ENCODE measurements at places on chromosomes 5 and 9.

DNA sequence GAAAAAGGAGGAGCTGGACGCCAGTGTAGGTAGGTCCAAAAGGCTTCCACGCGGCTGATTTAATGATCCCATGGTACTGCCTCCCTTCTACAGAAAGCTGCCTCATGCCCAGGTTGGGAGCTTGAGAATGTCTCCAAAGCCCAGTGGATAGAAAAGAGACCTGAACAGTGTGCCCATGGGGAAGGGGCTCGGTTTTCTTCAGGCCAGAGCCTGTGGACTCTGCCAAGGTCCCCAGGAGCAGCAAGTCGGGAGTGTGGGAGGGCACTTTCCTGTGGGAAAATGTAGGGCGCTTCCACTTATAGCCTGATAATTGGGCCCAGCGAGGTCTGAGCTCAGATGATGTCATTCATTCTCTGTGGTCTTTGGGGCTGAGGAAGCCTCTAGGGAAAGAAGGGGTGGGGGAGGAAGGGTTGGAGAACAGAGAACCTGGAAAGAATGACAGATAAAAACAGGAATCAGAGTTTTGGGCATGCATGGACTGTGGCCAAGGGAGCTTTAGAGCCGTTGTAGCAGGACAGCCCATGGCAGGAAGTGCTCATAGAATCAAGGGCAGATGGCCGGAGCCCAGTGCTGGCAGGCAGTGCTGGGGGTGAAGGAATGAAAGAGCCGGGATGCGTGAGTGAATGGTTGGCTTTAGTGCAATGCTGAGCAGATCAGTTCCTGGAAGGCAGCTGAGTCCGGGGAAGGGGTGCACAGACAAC lies 42.5 kb upstream of the SH3PXD2B start:
- no peak for DNase-seq

DNA sequence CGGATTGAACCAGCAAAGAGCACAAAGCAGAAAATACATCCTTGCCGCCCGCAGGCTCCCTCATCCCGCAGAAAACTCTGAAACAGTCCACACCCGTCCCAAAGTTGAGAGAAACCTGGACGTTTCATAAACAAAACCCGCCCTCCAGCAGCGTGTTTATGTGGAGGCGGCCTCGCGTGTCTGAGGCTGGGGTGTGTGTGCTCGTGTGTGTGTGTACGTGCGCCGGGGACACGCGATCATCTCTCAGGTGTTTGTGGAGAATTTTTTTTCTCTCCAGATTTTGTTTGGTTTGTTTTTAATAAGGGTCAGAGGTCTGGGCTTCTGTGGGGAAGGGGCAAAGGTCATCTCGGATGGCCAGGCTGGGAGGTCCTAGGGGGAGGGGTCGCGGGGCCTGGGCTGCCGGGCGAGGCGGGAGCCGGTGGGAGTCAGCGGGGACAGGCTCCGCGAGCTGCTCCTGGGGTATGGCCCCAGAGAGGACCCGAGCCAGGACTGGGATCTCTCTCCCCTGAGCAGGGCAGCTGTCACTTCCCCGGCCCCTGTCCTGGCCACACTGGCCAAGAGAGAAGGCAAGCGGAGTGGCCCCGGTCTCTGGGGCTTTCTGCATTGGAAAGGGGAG lies 206.4 kb downstream of the C9orf50 start:
- DNase-seq: no peak

DNA sequence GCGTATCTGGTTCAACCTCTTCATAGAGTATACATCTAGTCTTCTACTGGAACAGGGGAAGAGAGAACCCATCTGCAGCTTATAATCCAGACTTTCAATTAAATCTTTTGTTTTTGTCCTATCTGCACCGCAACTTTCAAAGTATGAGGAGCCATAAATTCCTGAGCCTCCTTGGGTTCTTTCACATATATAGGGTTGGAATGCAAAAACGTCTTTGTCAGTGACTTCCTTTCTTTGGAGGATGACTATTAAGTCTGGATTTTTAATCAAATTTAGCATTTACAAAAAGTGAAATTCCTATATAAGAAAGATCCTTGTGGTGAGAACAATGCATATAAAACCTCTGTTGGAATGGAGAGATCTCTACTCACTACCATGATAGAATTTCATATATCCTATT lies 370.8 kb downstream of the TMEM38B start:
- no peak for DNase-seq

DNA sequence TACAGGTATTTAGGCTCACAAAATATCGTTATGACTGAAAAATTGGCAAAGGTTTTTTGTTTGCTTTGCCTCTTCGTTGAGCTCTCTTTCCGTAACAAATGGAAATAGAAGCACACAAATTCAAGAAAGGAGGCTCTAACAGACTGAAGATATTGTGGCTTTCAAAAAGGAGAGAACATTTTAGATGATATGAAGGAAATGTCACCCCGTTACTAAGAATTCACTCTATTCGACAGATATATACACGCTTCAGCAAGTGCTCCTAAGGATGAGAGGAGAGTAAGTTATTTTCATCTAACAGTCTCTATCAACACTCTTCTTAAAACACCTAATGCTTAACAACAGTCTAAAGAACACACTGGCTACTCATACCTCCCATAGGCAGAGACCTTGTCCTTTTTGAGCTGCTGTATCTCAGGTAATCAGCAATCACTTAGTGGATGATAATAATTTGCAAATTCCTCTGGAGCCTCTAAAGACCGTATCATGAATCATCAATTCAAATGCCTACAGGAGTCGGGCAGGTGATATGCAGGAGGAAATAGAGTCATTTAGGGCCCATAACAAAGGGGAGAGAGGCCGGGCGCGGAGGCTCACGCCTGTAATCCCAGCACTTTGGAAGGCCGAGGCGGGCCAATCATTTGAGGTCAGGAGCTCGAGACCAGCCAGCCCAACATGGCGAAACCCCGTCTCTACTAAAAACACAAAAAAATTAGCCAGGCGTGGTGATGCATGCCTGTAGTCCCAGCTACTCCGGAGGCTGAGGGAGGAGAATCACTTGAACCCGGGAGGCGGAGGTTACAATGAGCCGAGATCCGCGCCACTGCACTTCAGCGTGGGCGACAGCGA lies 1.4 kb upstream of the HSDL2 start:
- DNase-seq: no peak

- DNase-seq: no peak
These were observed 47.4 kb upstream of the VLDLR start for GRCh38 chr9:2574203-2574602.

DNA sequence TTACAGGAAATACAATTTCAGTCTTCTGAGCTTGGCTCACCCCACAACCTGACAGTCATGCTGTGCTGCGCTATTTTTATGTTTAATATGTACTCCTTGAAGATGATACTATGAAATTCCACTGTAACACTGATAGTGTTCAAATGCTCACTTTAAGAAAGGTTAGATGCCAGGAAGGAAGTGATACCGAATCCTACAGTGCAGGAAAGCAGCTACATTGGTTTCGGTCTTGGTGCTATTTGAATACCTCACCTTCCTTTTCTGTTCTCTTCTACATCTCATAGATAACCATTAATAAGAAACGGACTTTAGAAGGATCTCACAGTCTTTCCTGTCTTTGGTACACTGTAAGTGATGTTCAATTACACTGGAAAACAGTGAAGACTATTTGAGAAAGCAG lies 117.6 kb downstream of the SEMA5A start:
- no peak for DNase-seq

GRCh38 chr9:121563425-121563824 lies 63.8 kb upstream of the GGTA1 start:
- DNase-seq: no peak

DNA sequence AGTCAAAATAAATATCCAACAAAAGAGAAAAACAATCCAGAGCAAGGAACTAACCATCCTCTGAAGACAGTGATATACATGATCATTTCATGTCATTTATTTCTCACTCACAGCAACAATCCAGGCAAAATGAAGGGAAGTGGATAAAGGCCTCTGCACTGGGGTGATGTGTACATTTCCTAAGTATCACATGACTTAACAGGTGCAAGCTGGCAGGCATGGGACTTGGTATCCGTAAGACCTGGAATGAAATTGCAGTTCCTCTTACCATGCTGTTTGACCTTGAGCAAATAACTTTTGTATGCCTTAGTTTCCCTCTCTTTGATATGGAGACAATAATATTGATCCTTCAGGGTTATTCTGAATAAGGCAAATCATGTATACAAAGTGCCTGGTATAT lies 77.6 kb downstream of the PRLR start:
- DNase-seq: no peak

- DNase-seq: no peak
These were observed 62.8 kb downstream of the RAPGEF1 start for GRCh38 chr9:131677049-131677443.

DNA sequence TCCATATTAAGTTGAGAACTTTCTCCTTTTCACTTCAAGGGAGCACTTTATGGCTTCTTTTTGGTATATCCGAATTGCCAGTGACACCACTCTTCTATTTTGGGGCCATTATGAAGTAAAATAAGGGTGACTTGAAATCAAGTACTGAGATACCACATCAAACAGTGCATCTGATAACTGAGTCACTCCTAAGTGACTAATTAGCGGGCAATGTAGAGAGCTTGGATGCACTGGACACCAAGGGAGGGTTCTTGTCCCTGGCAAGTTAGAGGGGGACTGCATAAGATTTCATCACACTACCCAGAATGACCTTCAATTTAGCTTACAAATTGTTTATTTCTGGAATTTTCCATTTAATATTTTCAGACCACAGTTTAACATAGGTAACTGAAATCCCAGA lies 813.9 kb upstream of the CDH10 start:
- DNase-seq: no peak

- no peak for DNase-seq
These were observed 96.4 kb downstream of the CAMSAP1 start for GRCh38 chr9:135810806-135811575.

GRCh38 chr5:158727771-158728311 lies 371.9 kb downstream of the EBF1 start:
- no peak for DNase-seq

GRCh38 chr5:106875591-106876297 lies 795.0 kb downstream of the EFNA5 start:
- no peak for DNase-seq

Measured in NCI-H1436 treated with DMSO at 0.1 percent for 48 hours (cell line).